ENCODE measurements at places on chromosomes 7 and 10.

GRCh38 chr7:108584211-108584610, 14.5 kb downstream of the DNAJB9 start:
- DNase-seq: no peak

- no peak for DNase-seq
These were observed 1019.4 kb downstream of the TYW1 start for GRCh38 chr7:68015978-68016532.

DNA sequence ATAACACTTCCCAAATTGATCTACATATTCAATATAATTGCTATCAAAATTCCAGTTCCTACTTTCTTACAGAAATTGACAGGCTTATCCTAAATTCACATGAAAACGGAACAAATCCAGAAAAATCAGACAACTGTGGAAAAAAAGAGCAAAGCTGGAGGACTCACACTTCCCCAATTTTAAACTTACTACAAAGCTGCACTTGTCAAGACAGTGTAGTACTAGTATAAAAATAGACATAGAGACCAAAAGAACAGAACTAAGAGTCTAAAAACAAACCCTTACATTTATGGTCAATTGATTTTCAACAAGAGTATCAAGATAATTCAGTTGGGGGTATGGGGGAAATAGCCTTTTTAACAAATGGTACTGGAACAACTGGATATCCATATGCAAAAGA, 27.5 kb downstream of the LMBR1 start:
- no peak for DNase-seq

DNA sequence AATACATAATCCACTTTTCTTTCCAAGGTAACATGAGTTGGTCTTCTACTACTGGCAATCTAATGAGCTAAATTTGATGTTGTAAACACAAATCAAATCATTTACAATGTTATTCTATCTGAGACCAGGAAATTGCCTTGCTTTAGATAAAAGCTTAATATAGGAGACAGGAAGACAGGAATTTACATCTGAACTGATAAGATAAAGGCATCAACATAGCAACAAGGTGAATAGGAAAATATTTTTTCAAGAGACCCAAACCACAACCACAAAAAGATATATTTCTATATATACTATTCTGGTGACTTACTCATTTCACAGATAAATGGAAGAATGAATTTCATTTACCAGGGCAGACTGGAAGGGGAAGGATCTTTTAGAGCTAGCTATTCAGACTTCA, 46.3 kb upstream of the CALCR start:
- DNase-seq: no peak

- no peak for DNase-seq
These were observed 178.3 kb downstream of the SKIDA1 start for GRCh38 chr10:21347043-21347784.

DNA sequence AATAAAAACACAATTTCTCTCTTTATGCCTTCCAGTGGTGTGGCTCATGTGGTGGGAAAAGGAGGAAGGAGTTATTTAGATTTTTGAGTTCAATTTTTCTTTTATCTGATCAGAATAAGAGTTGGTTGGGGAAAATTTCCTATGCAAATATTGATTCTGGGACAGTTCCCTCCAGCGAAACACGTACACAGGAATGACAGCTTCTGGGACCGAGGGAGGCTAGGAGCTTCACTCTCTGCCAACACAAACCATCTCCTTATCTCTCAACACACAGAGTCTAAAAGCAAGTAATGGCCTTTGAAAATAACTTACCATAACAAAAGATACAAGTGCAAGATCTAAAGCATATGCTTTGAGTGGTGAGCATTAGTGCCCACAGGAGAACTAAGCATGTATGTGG, 122.7 kb downstream of the RAPGEF5 start:
- DNase-seq: peak; percentile 74

GRCh38 chr7:84508606-84509005, 314.0 kb upstream of the SEMA3A start:
- DNase-seq: no peak

Measured in NCI-H526 (cell line).